ENCODE measurements at places on chromosomes 4 and X. TPM values are rescaled to one million over a fixed set of nuclear protein-coding genes. Genes with fewer than 3 reads are reported as not detected.

- no peak for DNase-seq
Observed at GRCh38 chr4:848307-848691, 22.4 kb upstream of the CPLX1 start.

- no peak for DNase-seq
Observed at GRCh38 chrX:29530501-29530900, 684.9 kb upstream of the MAGEB2 start.

DNA sequence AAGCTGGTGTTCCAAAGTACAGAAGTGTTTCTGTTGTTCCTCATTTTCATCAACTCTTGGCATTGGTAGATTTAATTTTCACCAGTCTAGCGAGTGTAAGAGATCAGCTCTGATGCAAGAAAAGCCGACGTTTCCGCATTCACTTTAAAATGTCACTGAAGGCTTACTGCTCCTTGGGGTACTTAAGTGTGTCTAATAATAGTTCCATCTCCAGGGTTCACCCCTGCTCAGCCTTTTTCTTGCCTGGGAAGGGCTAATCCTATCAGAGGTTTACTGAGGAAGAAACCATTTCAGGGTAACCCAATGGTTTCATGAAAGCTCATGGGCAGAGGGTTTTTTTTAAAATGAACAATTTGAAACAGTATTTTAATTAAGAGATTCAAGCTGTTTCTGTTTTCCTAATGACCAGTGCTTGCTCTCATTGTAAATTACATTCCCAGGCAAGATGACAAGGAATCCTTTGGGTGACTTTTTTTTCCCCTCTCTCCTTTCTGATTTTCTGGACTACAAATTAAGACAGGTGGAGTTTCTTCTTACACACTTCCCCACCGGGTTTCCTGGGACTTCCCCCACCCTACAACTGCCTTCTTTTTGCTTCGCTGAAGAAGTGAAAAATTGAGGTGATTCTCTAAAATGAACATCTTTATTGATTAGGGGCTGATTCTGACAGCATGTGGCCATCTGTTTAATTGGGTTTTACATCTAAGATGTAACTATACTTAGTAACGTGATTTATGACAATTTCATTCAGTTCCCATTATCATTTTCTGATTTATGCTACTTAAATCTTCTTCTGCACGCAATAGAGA lies 78.7 kb upstream of the CBLL2 start:
- no peak for DNase-seq

TBC1D9 gene
- total RNA-seq, result 30.2 TPM

DNA sequence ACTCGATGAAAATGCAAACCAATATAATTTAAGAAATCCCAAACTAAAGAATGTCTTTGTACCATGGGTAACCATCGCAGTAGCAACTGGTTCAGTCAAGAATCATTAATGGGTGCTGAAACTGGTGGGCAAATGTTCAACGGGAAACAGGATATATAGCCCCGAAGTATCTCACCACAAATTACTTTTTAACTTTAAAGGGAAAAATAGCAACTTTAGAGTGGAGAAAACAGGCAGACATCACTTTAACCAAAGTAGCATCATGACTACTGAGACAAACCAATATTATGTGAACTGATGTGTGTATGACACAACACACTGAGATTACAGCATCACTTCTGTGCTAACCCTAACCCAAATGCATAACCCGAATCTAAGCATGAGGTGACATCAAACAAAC lies 33.8 kb upstream of the SLAIN2 start:
- DNase-seq, result no peak

DNA sequence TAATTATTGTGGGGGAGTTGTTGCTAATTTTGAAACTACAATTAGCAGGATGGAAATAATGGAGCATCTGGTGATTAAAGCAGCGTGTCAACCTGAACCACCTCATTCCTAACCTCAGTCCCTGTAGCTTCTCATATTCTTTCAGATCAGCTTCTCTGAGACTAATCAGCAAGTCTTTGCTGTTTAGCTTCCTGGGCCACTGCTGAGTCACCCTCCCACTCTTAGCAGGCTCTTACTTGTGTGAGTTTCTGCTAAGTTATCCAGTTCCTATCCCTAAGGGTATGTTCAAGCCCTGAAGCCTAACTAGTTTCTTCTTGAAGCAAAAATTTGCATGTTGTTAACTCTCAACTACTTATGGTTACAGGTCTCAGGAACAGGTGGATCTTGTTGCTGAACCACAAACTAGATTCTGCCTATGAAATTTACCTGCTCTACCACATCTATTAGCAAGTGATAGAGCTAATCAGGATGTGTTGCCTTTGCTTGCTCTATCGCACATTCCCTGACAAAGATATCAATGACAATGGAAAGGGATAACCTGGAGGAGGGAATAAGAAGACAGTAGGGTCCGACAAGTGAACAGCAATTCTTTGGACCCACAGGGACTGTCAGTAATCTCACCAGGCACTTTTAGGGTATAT lies 134.2 kb downstream of the EIF4E start:
- no peak for DNase-seq

- DNase-seq, result no peak
Observed at GRCh38 chrX:51825436-51825835, 68.0 kb upstream of the MAGED1 start.

DNA sequence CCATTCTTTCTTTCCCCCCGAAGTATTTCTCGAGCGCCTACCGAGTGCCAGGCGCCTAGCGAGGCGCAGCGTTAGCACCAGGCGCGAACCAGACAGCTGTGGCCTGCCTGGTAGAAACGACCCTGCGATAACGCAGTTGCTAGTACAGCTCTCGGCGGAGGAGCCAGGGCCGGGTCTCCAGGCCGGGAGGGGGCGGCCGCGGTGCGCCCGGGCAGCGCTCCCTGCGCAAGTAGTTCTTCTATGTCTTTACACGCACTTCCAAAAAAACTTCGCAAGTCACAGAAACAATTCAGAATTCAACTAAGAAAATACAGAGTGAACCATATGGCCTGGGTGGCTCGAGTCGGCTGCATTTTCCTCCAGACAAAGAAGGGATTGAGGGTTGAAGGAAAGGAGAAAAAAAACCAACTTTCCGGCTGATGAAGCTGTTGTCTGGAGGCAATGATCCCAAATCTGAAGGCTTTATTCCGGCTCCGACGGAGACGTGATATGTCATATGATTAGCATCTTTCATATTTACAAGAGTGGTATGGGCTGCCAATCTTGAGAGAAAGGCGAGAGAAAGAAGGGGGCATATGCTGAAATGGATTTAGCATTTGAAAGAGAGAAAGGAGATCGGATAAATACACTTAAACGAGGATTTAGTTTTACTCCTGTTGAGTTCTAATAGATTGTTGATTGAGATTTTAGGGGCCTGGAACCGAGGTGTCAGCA lies 7.2 kb upstream of the NEUROG2 start:
- DNase-seq, result peak; percentile 38

DNA sequence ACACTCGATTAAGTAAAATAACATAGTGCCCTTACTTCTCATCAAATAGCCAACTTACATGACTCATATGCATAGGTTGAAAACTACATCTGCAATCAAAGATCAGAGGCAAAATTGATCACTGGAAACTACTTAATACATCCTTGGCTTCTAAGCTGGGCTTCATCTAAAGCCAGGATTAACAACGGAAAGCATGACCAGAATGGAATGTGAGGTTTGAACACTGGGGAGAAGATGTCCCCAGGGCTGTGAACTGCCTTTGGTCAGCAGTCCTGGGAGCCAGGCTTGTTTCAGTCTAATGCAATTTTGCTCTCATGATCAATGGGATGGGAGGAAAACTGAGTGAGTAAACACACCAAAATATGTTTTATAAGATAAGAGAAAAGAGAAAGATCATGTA lies 192.5 kb upstream of the TTC29 start:
- no peak for DNase-seq

DNA sequence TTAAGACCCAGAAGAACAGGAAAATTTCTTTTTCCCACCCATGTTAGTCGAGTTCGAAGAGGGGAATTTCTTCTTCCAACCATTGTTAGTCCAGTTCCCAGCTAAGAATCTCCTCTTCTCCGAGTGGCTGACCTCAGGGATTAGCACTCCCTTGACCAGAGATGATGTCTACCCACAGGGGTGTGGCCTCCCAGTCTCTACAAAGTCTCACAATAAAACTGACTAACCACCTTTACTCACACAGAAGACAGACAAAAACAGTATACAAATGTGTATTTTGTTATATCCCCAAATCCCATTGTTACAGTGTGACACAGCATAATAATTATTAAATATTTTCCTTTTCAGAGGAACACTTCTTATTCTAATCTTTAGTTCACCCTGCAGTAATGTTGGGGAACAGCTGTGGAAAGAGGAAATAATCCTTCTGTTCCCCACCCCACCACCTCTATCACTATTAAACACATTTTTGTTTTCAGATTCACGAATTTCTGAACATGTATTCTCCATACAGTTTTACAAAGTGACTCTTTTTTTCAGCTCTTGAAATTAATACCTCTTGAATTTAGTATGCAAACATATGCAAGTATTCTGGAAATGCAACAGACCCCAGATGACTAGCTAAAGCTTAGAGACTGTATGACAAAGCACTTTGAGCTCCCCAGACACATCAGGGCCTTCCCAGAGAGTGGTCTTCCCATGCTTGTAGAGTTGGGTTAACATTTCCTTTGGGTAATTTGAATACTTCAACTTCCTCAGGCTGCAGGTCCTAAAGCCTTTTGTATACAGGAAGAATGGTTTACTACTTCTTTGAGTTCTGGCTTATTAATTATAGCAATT lies 62.5 kb upstream of the NFKB1 start:
- DNase-seq, result no peak

CT45A5 gene
- total RNA-seq, result not detected

RAB39B gene
- total RNA-seq, result 0.30 TPM

DNA sequence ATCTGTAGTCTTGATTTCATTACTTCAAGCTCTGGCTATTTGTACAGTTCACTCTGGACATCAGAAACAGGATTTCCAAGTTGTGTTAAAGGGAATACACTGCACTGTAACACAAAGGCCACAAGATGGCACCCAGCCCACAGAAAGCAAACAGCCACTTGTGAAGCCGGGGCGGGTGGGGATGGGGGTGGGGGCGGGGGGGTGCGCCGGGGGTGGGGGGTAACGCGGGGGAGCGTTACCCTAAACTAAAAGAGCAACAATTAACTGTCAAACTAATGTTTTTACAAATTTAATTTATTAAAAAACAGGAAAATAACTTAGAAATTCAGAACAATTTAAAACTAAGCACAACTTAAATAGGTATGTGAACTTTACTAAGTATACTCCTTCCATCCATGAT lies 27.3 kb downstream of the PRDX4 start:
- peak; percentile 17 for DNase-seq

- peak; percentile 19 for DNase-seq
Observed at GRCh38 chr4:123398066-123398852, 1.7 kb downstream of the SPRY1 start.

CFP gene
- 2.5 TPM for total RNA-seq

NLGN3 gene
- total RNA-seq, result 1.4 TPM

GRCh38 chrX:57380026-57380796 lies 93.7 kb downstream of the FAAH2 start:
- no peak for DNase-seq

CENPVL3 gene
- not detected for total RNA-seq

SLC39A8 gene
- total RNA-seq, result 21.0 TPM

DNA sequence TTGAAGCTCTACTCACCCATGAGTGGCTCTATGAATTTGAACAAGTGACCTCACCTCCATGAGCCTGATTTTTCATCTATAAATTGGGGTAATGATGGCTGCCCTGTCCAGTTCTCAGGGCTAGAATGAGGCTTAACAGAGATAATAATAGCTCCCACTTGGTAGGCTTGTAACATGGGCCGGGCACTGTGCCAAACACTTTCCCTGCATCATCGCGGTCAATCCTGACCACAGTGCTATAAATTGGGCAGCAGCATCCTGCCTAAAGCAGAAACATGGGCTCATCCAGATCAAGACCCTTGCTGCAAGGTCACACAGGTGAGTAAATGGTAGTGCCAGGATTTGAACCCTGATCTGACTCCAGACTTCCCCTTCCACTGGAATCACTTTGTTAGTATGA lies 12.8 kb downstream of the APLN start:
- no peak for DNase-seq

DNA sequence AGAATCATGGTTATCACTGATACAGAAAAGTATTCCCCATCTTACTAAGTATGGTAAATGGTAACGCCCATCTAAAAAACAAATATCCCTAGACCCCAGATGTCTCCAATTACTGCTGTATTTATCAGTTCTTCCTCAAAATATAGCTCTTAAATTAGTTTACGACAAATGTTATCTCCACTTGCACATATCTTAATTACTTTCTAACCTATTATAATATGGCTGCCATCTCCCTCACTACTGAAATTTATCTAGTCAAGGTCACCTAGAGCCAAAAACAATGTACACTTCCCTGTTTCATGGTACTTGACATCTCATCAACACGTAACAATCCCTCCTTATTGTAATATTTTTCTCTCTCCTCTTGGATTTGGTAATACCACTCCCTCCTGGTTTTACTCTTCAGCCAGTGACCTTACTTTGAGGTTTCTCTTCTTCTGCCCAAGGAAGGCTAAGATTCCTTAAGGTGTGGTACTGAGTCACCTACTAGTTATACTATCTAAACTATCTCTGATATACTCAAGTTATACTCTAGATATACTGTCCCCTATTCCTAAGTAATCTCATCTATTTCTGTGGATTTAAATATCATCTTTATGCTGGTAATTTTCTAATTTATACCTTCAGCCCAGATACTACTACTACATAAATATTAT lies 8.6 kb downstream of the LCORL start:
- DNase-seq, result no peak

DNA sequence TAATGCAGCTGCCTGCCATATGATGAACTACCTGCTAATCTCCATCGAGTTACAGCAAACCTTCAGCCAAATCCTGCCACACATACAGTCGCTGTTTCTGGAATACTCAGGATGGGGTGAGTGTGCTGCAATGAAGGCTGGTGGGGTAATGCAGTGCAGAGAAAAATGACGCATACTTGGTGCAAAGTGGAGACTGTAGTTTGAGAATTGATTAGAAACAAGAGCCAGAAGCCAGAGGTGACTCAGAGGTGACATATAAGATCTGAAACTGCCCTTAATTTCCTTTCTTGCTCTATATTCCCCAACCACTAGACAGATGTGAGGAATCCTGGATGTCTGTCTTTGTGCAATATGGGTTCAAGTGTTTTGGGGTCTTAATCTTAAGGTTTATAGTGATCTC lies 22.0 kb downstream of the C4orf54 start:
- no peak for DNase-seq

DNA sequence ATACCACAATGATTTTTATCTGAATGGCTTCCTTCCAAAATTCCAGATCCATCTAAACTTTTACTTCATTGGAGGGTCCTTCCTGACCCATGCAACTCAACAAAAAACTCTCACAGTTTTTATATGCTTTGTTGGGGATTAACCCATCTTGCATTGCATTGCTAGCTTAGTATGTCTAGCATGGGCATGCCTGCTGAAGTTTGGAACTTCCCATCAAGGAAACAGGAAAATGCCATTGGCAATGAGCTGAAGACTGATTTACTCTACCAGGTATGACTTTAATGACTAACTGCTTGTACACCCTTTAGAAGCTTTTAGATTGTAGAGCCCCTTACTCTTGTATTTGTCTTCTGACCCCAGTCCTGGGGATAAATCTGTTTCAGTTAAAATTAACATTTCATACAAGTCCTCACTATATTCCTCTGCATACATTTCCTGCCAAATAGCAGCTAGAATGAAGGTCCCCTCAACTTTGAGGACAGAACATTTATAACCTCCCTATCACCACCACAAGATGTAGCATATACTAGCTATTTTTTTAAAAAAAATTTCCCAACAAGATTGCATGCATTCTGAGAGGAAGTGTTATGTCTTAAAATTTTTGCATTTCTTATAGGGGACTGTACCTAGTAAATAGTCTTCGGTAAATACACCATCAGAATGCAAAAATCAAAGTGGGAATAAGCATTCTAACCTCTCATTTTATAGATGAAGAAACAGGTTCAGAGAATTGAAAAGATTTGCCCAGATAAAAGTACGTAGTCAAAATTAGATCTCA lies 52.5 kb upstream of the ATXN3L start:
- DNase-seq, result no peak

Data from skin of body (tissue), 3 donors.